ENCODE measurements at places on chromosomes 6 and 20.

DNA sequence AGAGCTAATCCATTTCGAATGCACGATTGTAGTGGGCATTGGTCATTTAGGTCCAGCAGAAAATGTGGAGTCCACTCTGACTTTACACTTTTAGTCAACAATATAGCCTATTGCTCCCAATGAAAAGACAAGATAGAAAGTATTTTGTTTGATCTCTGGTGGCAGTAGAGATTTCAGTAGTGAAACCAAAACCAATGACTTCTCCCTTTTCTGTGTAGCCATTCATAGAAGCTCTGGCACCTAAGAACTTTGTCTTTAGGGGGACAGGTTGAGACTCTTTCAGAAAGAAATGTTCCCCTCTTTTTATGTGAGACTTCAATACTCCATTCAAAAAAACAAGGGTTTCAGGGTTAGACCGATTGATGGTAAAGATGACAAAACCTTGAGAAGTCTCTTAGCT is 510.8 kb upstream of the POU3F2 start:
- DNase-seq, result no peak

- DNase-seq, result no peak
Measured at GRCh38 chr6:28865401-28866204, 58.2 kb downstream of the TRIM27 start.

GRCh38 chr6:66900133-66901083 is 1193.4 kb upstream of the EYS start:
- DNase-seq, result no peak

DNA sequence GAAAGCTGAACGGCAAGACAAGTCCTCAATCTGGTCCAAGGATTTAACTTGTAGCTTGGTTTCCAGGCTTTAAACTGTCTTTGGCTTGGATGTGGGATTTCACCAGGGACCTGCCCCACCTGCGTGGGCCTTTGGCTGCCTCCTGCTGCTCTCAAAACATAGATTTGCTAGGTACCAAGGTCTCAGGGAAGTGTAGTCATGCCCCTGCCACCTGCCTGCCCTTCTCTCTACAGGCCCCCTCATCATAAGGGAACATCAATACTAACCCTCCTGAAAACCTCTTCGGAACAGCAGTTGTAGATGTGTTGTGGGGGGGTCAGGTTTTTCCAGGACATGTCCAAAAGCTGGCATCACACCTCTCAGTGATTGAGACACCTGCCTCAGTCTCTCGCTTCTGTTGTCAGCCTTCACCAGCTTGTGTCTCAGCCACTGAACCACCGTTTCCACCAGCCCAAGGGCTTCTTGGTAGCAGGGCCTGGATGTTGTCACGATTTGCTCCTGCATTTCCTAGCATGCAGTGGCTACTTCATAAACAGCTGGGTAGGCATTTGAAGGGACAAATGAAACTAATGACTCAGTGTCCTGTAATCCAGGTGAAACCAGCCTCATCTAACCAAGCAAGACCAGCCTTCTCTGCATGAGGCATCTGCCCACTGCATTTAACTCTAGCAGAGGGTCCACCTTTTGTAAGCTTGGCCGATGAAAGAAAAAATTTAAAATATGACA is 141.6 kb upstream of the THBS2 start:
- no peak for DNase-seq

GRCh38 chr6:90412538-90413369 is 116.1 kb upstream of the BACH2 start:
- DNase-seq, result no peak

- DNase-seq, result no peak
Measured at GRCh38 chr6:101633081-101633480, 239.6 kb downstream of the GRIK2 start.

- no peak for DNase-seq
Measured at GRCh38 chr6:147642458-147642857, 134.0 kb downstream of the SAMD5 start.

DNA sequence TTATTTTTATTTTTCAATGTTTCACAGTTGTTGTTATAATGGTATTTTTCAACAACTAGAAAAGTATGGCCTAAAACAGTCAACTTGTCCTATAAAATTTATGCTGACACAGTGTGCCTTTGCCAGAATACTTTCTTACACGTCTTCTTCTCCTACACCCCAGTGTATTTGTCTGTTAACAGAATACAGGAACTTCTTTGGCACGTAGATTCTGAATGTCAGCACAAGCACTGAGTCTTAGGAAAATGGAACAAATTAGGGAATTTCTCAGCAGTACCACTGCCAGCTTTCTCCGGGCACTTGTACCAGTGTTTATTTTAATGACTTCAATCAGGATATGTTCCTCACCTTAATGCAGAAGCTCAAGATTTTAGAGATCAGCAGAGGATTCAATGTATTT is 26.7 kb upstream of the AKIRIN2 start:
- no peak for DNase-seq

DNA sequence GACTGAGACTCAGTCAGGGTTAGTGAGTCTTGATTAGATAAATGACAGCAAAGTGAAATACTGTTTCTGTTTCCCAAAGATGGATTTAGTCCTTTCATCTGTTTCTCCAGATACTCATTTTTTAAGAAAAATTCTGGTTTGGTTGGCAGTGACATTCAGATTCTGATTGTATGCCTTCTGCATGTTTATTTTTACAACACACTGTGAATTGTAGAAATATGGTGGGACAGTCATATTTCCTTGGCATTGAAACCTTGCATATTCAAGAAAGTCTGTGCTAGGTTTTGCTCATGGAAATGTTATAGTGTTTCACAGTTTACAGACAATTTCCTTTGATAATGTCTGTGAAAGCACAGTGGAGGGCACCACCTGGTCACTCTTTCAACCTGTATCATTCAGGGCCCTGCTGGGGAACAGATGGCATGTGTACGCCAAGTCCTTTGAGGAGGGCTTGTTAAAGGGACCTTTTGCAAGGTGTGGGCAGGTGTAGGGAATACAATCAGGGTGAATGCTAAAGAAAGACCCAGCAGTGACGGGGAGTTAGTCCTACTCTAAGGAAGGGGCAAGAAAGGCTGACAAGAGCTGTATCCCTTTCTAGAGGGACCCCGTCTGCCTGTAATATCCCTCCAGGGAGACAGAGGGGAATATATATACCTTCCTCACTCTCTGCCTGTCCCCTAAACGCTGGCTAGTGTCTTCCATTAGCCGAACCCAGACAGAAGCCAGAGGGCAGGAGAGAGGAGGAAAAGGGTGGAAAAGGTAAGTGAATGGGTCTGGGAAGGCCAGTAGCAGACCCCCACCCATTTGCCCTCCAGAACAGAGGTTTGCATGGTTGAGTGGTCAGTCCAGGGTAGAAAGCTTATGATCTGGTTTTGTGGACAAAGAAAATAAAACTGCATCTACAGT is 10.2 kb downstream of the PLCB4 start:
- DNase-seq, result no peak
